ENCODE measurements at places on chromosomes 7 and 10. TPM values are rescaled to one million over a fixed set of nuclear protein-coding genes. Genes with fewer than 3 reads are reported as not detected.
A peak's percentile ranks its signal among the peaks of the same experiment; 100 is the strongest.

DNA sequence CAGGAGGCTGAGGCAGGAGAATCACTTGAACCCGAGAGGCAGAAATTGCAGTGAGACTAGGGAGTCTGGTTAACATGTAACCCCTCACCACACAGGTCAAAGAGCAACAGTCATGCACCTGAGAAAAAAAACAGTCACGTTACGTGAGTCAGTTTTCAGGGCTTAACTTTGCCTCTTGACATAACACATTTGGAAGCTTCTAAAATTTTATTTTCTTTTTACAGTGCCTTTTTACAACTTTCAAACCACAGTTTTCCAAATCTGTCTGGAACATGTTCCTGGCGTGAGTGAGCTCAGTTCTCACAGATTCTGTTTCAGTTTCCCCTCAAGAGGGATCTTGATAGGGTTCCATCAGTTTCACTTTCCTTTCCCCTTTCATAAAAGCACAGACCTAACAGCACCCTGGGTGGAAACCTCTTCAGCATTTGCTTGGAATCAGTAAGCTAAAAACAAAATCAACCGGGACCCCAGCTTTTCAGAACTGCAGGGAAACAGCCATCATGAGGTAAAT lies 4.4 kb downstream of the IFIT3 start:
- peak; percentile 50 for ATAC-seq

- ATAC-seq: no peak
These were observed 176.0 kb upstream of the SVIL start for GRCh38 chr10:29810816-29811215.

GRCh38 chr10:97584060-97584797 lies at the start of gene HOGA1:
Gene HOGA1, plus strand, starts transcription at chr10:97584389. Its CDS starts 315 bp downstream, at chr10:97584704.
- peak; percentile 24 for ATAC-seq

- peak; percentile 52 for ATAC-seq
These were observed 25.0 kb downstream of the MAPK8 start for GRCh38 chr10:48331436-48331835.

DNA sequence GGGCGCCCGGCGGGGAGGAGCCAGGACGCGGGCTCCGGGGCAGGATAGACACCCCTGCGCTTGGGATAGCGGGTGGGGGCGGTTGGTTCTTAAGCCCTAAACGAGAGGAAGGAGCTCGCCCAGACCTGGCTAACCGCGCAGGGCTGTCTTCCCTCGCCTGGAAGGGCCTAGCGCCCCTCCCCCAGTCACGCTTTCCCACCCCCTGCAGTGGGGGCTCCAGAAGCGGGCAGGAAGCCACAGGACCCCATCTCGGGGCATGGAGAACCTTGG lies 6.5 kb downstream of the SHH start:
- ATAC-seq: no peak

GRCh38 chr10:129954492-129955315 lies 9.4 kb downstream of the EBF3 start:
- ATAC-seq: no peak

DNA sequence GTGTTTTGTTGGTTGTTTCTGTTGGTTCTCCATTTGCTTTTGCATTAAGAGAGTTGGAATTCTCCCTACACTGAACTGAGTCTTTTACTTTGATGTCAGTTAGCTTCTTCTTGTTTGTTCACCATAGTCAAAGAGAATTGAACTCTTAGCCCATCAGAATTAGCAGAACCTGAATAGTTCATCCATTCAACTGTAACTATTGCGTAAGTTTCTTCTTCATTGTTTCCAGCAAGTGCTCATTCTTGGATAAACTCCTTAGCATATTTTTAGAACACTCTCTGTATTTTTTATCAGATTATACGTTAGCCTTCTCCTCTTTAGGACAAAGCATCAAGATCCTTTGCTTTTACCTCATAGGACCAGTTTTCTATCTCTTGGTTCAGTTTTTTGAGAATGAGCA lies 128.4 kb upstream of the RAB11FIP2 start:
- no peak for ATAC-seq

DNA sequence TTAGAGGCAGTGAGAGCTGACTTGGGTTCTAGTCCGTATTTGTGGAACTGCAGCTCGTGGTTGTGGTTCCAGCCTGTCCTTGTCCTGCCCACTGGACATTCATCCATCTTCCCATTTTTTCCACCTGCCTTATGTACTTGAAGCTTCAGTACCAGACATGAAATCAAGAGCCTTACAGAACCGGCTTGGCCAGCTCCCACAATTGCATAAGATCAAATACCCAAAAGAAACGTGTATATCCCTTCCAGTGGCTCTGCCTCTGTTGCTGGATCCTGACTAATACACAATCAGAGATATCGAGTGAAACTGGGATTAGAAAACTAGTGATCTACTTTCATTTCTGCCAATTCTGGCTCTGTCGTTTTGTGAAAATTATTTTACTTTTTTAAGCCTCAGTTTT lies 23.8 kb upstream of the LIPA start:
- ATAC-seq: no peak

The CYP26C1 gene
- not detected for total RNA-seq

The SGCE gene
- 1.1 TPM for total RNA-seq

The NET1 gene
- total RNA-seq: 39.6 TPM

Measured in activated T-helper 17 cell treated with anti-CD3 and anti-CD28 coated beads, Interleukin-2, amount 50 U/mL, for 72 hours (primary cell).